ENCODE measurements at places on chromosomes 4 and X.

DNA sequence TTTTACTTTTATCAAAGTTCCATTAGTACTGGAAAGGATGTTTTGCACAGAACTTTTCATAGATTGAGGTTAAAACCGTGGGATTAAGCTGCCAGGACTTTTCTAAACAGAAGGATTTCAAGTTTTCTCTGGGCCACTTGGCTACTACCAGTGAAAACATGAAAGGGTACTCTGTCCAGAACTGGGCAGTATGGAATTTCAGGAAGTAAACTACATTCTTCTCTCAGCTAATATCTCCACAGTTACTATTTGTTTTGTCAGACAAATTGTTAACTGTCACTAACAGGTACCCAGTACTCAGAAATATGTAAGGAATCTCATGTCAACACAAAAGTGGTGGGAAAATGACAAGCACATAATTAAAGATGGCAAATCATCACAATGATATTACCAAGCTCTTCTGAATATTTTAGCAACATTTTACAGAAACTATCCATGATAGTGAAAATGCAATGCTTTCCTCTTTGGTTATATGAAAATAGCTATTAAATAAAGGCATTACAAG, 454.4 kb downstream of the C4orf33 start:
- no peak for DNase-seq

- no peak for DNase-seq
Observed at GRCh38 chrX:7192871-7193270, 44.9 kb upstream of the PUDP start.

- peak; percentile 60 for DNase-seq
Observed at GRCh38 chr4:68271851-68272357, 26.4 kb upstream of the TMPRSS11B start.

DNA sequence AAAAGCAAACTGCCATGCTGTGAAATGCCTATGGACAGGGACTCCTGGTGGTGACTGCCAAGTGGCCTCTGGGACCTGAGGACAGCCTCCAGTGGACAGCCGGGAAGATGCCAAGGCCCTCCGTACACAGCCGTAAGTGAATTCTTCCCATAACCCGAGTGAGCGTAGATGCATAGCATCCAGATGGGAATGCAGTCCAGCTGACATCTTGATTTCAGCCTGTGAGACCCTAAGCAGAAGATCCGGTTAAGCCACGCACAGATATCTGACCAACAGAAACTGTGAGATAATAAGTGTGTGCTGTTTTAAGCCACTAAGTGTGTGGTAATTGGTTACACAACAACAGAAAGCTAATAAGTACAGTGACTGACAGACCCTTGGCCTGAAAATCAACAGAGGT, 55.9 kb downstream of the TMEM156 start:
- DNase-seq, result no peak

DNA sequence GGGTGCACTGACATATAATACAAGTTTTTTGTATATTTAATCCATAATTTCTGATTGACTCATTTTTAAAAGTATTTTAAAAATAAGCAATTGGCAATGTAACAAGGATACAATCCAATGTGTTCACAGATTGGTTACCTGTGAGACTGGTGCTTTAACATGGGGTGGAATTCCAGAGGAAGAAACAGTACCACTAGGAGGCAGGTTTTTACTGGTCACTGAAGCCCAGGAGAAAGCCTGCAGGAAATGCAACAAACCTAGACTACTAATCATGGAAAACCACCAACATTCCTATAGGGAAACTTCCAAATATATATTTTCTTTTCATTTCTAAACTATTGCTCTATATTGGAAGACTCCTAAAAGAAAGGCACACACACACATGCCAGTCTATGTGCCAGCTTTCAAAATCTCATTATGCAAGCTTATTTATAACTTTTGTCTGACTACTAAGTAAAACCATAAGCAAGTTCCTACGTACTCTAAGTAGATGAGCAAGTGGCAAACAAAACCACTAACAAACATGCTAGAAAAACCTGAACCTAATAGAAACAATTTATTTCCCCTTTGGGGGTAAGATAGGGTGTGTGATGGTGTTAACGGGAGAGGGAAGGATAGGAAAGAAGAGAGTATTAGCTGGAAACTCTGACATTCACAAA, 19.2 kb downstream of the G3BP2 start:
- DNase-seq, result peak; percentile 40

DNA sequence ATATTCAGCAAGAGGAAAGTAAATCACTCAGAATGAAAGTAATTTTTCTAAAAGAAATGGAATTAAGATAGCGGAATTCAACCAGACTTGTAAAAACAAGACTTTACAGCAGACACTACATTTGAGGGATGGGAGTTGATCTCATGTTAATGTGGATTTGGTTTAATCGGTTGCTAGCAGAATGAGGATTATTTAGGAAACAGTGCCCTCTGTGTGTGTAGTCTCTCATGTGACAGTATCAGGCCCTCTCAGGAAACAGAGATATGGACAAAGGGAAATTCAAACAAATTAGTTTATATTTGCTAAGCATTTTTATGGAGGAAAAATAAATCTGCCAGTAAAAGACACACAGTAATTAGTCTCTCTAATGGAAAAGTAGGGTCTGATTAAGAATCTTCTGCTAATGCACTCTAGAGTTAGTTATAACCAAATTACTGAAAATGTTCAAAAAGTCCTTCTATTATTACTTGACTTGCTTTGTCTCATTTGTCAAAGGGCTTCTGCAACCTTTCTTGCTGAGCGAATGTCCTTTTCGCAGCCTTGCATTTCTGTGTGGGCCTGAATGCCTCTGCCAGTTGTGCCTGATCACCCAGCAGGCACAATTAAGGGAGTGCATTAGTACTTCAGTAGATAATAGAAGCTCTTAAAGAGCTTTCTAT, 1282.3 kb upstream of the TENM3 start:
- peak; percentile 7 for DNase-seq

- DNase-seq, result no peak
Observed at GRCh38 chr4:19401301-19402080, 850.2 kb upstream of the SLIT2 start.

DNA sequence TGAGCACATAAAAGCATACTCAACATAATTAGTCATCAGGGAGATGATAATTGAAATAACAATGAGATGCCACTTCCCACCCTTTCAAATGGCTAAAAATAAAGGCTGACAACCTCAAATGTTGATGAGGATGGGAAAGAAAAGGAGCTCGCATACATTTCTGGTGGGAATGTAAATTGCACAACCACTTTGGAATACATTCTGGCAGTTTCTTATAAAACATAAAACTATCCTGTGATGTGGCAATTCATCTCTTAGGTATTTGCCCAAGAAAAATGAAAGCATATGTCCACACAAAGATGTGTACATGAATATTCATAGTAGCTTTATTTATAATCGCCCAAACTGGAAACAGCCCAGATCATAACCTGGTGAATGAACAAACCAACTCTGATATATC, 687 bp upstream of the ZNF275 start:
- DNase-seq, result peak; percentile 72

DNA sequence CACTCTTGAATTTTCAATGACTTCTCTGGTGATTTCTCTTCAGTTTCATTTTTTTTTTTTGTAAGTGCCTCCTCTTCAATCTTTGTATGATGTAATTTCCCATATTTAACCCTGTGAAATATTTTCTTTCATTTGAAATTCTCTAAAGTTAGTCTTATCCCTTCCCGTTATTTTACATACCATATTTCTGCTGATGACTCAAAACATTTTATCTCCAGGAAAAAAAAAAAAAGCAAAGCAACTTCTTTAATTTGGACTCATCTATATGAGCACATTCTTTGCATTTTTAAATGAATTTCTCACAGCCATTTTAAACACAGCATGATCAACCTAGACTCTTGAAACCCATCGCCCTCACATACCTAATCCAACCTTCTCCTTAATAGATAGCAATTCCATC, 1831.4 kb downstream of the ARAP2 start:
- peak; percentile 45 for DNase-seq

DNA sequence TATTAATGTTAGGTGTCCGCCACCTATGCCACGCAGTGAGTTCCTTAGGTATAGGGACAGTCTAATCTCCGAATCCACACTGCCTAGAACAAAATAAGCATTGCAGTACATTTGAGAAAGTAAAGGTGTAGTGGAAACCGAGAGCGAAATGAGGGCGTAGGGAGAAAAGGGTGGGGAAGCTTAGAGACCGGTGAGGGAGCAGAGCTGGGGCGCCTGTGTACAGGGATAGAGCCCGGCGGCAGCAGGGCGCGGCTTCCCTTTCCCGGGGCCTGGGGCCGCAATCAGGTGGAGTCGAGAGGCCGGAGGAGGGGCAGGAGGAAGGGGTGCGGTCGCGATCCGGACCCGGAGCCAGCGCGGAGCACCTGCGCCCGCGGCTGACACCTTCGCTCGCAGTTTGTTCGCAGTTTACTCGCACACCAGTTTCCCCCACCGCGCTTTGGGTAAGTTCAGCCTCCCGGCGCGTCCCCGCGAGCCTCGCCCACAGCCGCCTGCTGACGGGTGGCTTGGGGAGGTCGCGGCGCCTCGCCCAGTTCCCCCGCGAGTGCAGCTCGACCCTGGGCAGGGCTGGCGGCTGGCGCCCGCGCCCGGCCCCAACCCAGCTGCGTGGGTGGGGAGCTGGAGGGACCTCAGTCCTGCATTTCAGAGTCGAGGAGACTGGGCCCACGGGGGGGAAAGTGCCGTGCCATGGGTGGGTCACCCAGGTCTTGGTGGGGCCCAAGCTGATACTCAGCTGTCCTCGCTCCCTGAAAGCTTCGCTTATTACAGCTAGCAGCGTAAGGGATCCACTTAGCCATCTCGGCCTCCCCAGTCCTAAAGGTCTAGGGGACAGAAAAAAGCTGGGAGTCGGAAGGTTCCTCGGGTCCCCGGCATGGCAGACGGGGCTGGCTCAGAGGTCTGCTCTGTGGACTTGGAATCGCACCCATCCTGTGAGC, at the start of gene ANXA3:
Gene ANXA3 (plus strand): TSS at position 351 of the 932 bp plus-strand sequence. CDS start 2,704 bp downstream, outside the sequence.
- no peak for DNase-seq

DNA sequence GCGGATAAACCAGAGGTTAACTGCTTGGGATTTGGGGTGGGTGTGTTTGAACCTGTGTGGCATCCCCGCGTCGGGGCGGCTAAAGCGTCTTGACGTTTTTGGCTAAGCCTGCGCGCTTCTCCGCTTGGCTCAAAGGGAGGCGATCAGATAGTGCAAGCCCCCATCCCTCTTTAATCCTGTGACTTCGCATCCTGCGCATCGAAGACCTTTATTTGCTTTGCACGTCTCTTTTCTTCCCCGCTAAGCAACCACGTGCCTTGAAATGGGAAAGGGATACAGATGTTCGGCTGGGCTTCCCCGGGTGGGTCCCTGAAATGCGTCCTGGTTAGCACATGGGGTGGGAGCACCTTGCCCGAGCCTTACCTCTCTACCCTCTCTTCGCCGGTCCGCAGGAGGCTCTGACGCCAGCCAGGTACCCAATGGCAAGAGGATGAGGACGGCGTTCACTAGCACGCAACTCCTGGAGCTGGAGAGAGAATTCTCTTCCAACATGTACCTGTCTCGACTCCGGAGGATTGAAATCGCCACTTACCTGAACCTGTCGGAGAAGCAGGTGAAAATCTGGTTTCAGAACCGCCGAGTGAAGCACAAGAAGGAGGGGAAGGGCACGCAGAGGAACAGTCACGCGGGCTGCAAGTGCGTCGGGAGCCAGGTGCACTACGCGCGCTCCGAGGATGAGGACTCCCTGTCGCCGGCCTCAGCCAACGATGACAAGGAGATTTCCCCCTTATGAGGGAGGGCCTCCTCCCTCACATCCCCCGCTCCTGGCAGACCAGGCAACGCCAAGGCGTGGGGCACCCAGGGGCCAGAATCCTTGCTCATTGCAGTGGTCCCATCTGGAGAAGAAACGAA, 1.5 kb downstream of the GSX2 start:
- DNase-seq, result no peak

DNA sequence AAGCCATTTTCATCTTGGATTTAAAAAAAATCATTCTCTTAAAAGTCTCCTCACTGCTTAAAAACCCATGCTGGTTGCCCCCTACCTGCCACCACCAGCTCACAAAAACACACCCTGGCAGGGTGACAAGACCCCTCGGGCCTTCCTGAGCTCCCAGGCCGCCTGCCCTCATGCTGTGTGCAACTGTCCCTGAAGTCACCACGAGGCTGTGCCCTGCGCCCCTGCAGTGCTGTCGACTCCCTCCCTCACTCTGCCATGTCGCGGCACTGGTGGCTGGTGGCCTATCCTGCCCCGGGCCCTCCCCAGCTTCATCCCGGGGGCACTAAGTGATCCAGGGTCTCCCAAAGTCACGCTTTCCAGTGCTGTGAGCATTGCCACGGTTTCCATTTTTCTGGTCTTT, 46.3 kb upstream of the ADRA2C start:
- no peak for DNase-seq

GRCh38 chr4:53128231-53128630, 237.6 kb downstream of the SCFD2 start:
- no peak for DNase-seq

- DNase-seq, result no peak
Observed at GRCh38 chr4:184403384-184403781, 71.0 kb downstream of the IRF2 start.

GRCh38 chrX:71910643-71910985, at the start of gene NHSL2:
Gene NHSL2 (plus strand): TSS chrX:71910845.
- peak; percentile 52 for DNase-seq

- DNase-seq, result no peak
Observed at GRCh38 chr4:86481440-86481839, 112.7 kb upstream of the PTPN13 start.

DNA sequence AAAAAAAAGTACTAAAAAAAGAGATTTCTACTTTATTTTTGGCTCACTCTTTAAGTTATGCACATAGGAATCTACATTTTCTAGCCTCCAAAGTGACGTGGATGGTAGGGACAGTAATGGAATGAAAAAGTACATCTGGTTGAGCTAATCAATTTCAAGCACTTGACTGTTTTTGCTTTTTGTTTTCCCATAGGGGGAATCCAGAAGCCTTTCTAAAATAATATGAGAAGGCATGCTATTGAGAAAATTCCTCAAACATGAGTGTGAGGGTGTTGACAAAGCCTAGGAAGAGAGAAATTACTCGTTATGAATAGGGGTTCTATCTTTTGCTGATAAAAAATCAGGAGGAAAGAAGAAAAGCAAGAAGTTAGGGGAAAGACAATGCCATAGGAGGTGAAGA, 242.5 kb upstream of the PUDP start:
- DNase-seq, result peak; percentile 14

GRCh38 chr4:3302173-3302785, 9.5 kb downstream of the RGS12 start:
- DNase-seq, result no peak

GRCh38 chrX:119488749-119489148, 20.5 kb downstream of the SLC25A5 start:
- peak; percentile 57 for DNase-seq

Data from fibroblast of skin of right biceps (primary cell).